ENCODE measurements at places on chromosomes 2 and 18.

- no peaks in the 10 kb centered on the region for H3K27me3 ChIP-seq
- H3K36me3 ChIP-seq: no peaks in the 10 kb centered on the region
- H3K27ac ChIP-seq: no peak overlapping the region
These were observed 294.9 kb upstream of the SYT4 start for GRCh38 chr18:43572163-43572562.

- H3K36me3 ChIP-seq: no peaks in the 10 kb centered on the region
- DNase-seq: no peak
- no peak overlapping the region for H3K4me3 ChIP-seq
These were observed 149.3 kb upstream of the ALPP start for GRCh38 chr2:232228971-232229894.

DNA sequence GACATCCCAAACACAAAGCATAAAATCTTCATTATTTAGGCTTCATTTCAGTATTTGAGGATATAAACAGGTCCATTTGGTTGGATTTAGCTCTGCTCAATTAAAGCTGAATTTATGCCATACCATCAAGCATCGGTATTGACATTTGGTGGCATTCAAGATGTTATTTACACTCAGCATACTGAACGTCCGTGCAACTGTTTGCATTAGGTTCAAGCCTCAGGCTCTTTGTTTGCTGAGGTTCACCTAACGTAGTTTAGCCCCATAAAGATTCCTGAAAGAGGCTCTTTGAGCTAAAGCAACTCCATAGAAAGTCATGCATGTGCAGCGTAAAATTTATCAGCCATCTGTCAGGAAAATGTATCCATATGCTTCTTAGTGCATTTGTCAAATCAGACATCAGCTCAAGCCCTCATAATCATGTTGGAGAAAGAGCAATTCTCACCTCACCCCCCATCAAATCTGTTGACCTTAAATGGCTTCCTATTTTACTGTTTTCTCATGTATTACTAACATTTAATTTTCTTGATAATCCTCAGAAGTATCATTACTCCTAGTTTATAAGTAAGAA lies 366.9 kb downstream of the EPHA4 start:
- no peak for DNase-seq
- H3K27ac ChIP-seq: no peak overlapping the region
- no peak overlapping the region for H3K4me3 ChIP-seq
- H3K4me1 ChIP-seq: peaks cover 2% of the 10 kb centered on the region

- no peak for DNase-seq
- no peak overlapping the region for H3K4me3 ChIP-seq
- H3K36me3 ChIP-seq: no peaks in the 10 kb centered on the region
- no peak overlapping the region for H3K27ac ChIP-seq
These were observed 1374.9 kb upstream of the CELF4 start for GRCh38 chr18:38940475-38940862.

DNA sequence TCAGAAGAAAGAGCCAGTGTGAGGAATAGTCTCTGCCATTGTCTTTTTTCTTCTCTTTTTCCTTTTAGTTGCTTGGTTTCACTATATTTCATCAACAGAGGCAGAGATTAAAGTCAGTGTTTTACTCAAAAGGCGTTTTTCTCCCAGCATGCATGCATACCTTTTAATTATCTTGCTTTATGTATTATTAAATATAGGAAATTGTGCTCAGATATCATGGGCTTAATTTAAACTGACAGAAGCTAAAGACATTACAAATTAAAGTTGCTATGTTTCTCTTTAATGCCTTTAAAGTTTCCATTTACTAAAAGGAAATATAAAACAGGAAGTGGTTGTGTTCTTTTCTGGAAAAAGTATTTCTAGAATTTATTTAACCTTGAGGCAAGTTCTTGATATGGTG lies 223.3 kb upstream of the ATP5MC3 start:
- no peak overlapping the region for H3K27ac ChIP-seq
- no peaks in the 10 kb centered on the region for H3K36me3 ChIP-seq
- H3K4me3 ChIP-seq: no peak overlapping the region
- H3K27me3 ChIP-seq: no peaks in the 10 kb centered on the region

DNA sequence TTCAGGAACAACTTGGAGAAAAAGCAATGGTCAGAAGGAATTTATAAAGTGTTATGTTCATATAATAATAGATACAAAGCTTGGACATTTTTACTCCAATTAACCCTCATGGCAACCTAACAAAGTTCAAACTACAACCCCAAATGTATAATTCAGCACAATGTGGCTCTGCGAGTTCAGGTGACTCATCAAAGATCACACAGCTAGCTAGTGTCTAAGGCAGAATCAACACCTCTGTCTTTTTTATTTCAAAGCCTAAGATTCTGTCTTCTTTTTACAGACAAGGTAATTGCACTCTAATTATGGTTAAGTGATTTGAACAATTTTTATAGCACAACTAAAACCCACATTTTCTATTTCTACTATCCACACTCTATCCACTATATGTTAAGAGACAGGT lies 90.5 kb downstream of the CHST9 start:
- no peak overlapping the region for H3K27ac ChIP-seq
- no peak for DNase-seq
- no peaks in the 10 kb centered on the region for H3K4me1 ChIP-seq
- no peaks in the 10 kb centered on the region for H3K36me3 ChIP-seq

GRCh38 chr2:219695145-219695709 lies 67.8 kb downstream of the SLC4A3 start:
- H3K36me3 ChIP-seq: no peaks in the 10 kb centered on the region
- DNase-seq: no peak
- H3K4me3 ChIP-seq: no peak overlapping the region
- H3K4me1 ChIP-seq: no peaks in the 10 kb centered on the region
- no peaks in the 10 kb centered on the region for H3K27me3 ChIP-seq

DNA sequence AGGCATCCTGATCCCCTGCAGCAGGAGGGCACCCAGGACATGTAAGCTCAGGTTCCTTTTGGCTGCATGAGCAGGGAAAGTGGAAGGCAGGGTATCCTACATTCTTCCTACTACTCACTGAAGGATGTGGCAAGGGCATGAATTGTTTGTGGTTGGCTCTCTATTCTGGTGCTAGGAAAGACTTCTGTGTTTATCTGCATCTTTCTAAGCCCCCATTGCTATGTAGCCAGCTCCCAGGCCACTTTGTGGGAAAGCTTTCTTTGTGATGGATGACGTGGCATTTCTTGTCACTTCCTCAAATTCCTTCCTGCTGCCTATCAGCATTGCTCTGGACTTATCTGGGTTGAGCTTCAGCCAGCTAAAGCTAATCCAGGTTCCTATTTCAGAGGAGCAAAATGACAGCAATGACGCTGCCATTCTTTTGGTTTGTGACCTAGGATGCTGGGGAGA lies 46.2 kb downstream of the MEIS1 start:
- no peaks in the 10 kb centered on the region for H3K36me3 ChIP-seq
- no peaks in the 10 kb centered on the region for H3K27me3 ChIP-seq
- 0 out of 2 replicates have a peak overlapping the region, but pooled peaks have one; percentile 19 for H3K27ac ChIP-seq
- no peak overlapping the region for H3K4me3 ChIP-seq

DNA sequence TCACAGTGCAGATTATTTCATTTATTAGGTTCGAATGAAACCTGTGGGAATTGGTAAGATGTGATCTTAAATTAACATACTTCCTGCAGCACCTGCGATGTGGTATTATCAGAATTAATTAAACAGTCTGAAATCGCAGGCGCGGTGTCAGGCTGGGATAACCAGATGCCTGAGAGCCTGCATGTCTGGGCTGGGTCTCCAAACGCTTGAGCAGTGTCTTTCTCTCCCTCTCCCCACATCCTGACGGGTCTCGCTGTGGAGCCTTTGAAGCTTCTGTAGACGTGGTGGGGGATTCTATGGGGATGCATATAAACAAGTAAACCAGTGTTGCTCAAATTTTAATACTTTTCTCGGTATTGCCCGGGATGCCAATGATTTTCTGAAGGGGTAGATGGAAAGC lies 366.2 kb upstream of the SPRED2 start:
- H3K36me3 ChIP-seq: no peaks in the 10 kb centered on the region
- H3K4me3 ChIP-seq: no peak overlapping the region
- DNase-seq: no peak
- no peaks in the 10 kb centered on the region for H3K27me3 ChIP-seq
- no peak overlapping the region for H3K27ac ChIP-seq
- H3K4me1 ChIP-seq: no peaks in the 10 kb centered on the region

DNA sequence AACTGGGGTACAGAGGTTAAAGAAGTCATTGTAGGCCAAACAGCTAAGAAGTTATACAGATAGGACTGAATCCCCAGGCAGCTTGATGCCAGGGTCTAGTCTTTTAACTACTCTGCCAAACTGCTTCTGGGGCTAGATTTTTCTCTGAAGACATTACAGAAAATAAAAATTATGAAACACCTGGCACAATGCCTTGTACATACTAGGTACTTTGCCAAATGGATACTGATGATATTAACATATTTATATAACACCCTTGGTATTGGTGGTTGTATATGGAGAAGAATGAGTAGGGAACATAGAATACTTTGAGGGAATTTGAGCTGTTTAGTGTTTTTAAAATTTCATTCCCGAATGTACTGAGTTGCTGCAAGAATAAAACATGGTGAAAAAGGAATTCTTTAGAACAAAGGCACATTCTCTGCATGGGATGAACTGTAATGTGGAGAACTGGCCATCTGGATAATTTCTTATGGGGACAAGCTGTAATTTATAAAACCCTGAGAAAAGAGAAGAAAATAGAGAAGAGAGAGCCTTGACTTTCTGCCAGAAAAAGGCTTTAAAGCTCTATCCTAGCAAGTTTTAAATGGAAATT lies 210.9 kb upstream of the TMEM200C start:
- no peak for DNase-seq
- H3K4me1 ChIP-seq: no peaks in the 10 kb centered on the region
- H3K36me3 ChIP-seq: no peaks in the 10 kb centered on the region
- H3K27ac ChIP-seq: no peak overlapping the region
- H3K4me3 ChIP-seq: no peak overlapping the region

- no peaks in the 10 kb centered on the region for H3K4me1 ChIP-seq
- H3K27me3 ChIP-seq: no peaks in the 10 kb centered on the region
- H3K36me3 ChIP-seq: no peaks in the 10 kb centered on the region
- no peak overlapping the region for H3K4me3 ChIP-seq
- no peak overlapping the region for H3K27ac ChIP-seq
These were observed 13.5 kb downstream of the CBLN2 start for GRCh38 chr18:72530622-72531021.

- peaks cover 5% of the 10 kb centered on the region for H3K4me1 ChIP-seq
- H3K27me3 ChIP-seq: no peaks in the 10 kb centered on the region
- no peak overlapping the region for H3K27ac ChIP-seq
- H3K4me3 ChIP-seq: no peak overlapping the region
- no peaks in the 10 kb centered on the region for H3K36me3 ChIP-seq
These were observed 133.2 kb downstream of the ZNF532 start for GRCh38 chr18:58997811-58998337.

DNA sequence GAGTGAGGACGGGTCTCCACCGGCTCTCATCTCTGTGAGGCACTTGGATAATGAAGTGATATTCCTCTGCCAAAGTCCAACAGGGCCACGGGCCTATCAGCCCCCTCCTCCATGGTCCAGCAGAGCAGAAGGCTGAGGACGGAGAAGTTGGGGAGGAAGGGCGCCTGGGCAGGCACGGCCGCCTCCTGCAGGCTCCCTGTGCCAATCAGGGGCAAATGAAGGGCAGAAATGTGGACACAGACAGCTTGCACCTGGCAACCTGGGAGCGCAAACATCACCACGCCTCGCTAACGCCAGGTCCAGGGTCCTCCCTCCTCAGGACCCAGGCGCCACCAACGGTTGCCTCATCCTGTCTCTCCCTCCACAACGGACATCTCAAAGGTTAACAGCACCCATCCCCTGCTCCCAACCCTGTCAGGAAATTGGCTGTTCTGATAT lies 24.3 kb downstream of the SMAD7 start:
- no peak for DNase-seq
- H3K27ac ChIP-seq: no peak overlapping the region
- H3K4me1 ChIP-seq: peaks cover 25% of the 10 kb centered on the region
- no peaks in the 10 kb centered on the region for H3K36me3 ChIP-seq
- H3K27me3 ChIP-seq: no peaks in the 10 kb centered on the region
- H3K4me3 ChIP-seq: no peak overlapping the region
